ENCODE measurements at places on chromosomes 16 and 17. TPM values are rescaled to one million over a fixed set of nuclear protein-coding genes. Genes with fewer than 3 reads are reported as not detected.

CTRB2 gene
- 7.3 TPM for total RNA-seq

ZNF778 gene
- total RNA-seq = 9.8 TPM

DNA sequence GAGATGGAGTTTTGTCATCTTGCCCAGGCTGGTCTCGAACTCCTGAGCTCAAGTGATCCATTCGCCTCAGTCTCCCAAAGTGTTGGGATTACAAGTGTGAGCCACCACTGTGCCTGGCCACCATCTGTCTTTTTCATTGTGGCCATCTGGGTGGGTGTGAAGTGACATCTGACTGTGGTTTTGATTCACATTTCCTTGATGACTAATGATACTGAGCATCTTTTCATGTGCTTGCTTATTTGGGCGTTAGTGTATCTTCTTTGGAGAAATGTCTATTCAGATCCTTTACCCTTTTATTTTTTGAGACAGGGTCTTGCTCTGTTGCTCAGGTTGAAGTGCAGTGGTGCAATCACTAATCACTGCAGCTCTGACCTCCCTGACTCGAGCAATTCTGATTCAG, 53.9 kb upstream of the ERN1 start:
- no peak for DNase-seq

OTOP3 gene
- not detected for total RNA-seq

- no peak for DNase-seq
These were observed 12.6 kb upstream of the RPL38 start for GRCh38 chr17:74190807-74191406.

EXOC3L1 gene
- total RNA-seq = 1.3 TPM

DRC3 gene
- 5.8 TPM for total RNA-seq

PARD6A gene
- 5.6 TPM for total RNA-seq

GRCh38 chr16:89009343-89010209, 32.6 kb upstream of the CBFA2T3 start:
- DNase-seq = no peak

DNA sequence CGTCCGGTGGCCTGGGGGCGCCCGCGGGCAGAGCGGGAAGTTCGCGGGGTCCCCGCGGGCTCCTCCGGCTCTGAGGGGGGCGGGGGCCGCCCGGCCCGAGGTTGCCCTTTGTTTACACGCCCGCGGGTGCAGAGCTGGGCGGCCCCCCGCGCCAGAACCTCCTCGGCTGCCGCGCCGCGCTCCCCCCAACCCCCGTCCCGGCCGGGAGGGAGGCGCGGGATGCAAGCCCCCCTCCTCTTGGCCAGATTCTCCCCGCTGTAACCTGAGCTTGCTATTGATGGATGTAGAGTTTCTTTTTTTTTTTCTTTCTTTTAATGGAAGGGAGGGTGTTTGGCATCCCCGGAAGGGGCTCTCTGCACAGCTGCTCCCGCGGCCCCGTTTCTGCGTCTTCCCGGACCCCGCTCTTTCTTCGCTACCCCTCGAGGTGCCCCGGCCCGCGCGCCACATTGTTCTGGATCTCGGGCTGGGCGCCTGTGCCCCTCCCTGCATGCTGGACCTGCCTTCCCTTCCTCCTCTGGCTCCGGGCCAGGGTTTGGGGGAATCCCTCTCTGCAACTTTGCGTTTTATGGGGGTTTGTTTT, 646 bp downstream of the CBX2 start:
- DNase-seq = no peak

ENPP7 gene
- not detected for total RNA-seq

KREMEN2 gene
- total RNA-seq = not detected

Data from sciatic nerve (tissue), 2 donors.